ENCODE measurements at places on chromosomes 6 and 20. TPM values are rescaled to one million over a fixed set of nuclear protein-coding genes. Genes with fewer than 3 reads are reported as not detected.

Gene CST5
- total RNA-seq = not detected

DNA sequence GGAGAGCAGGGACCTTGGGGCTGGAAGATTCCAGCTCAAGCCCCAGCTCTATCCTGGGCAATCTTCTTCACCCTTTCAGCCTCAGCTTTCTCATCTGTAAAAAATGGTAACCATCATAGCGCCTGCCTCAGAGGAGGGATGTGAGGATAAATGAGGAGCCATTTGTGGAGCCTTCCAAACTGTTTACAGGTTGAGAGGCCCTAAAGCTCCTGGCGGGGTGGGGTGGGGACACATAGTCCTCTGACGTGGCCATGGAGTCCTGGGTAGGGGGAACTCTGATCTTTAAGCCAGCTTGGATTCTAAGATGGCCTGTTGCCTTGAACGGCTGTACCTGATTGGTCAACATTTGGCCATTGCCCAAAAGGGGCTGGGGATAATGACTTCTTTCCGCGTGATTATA lies 111.1 kb downstream of the TOX2 start:
- no peak overlapping the region for H3K27ac ChIP-seq
- H3K27me3 ChIP-seq = no peaks in the 10 kb centered on the region
- no peak overlapping the region for H3K4me3 ChIP-seq

DNA sequence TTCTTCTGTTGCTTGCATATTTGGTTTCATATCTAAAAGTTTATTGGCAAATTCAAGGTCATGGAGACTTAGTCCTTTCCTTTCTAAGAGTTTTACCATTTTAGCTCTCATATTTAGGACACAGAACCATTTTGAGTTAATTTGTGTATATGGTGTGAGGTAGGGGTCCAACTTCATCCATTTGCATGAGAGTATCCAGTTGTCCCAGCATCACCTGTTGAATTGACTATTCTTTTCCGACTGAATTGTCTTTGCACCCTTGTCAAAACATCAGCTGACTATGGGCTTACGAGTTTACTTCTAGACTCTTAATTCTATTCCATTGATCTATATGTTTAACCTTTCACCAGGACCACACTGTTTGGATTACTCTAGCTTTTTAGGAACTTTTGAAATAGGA lies 157.5 kb downstream of the RALGAPA2 start:
- no peaks in the 10 kb centered on the region for H3K4me1 ChIP-seq
- H3K36me3 ChIP-seq = no peaks in the 10 kb centered on the region
- no peak overlapping the region for H3K4me3 ChIP-seq
- no peak overlapping the region for H3K27ac ChIP-seq
- no peaks in the 10 kb centered on the region for H3K27me3 ChIP-seq

DNA sequence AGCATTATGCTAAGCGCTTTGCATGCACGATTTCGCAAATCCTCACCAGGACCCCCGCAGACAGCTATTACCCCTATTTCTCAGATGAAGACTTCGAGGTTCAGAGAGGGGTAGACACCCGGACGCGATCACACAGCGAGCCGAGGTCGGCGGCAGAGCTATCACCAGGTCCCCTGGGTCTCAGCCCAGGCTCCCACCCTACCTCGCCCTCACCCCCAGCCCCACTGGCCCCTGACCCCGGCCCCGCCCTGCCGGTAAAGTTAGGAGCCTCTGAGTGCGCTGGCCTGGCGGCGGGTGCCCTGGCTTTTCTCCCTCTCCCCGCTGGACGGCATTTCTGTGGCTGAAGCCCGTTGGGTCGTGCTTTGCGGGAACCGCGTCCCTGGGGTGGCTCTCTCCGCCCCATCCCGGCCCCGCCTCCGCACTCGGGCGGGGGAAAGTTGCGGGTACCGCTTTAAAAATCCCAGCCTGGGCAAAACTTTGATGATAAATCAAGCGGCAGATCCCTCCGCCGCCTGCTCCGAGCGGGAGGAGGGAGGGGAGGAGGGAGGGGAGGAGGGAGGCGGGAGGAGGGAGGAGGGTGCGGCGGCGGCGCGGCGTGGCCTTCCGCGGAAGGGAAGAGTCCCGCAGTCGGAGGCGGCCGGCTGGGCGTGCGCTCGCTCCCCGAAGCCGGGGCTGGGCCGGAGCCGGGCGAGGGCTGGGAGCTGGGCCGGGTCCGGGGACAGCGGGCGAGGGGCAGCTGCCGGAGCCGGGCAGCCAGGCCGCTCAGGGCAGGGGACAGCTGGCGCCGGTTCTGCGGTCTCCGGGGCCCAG lies at the start of gene VSTM2L:
VSTM2L (plus strand) TSS at position 624 of the 810 bp plus-strand sequence. CDS start 224 bp downstream, outside the sequence.
- H3K27me3 ChIP-seq = peaks cover 24% of the 10 kb centered on the region
- H3K36me3 ChIP-seq = no peaks in the 10 kb centered on the region
- peak within 1 kb of the TSS; percentile 48 for H3K4me3 ChIP-seq

DNA sequence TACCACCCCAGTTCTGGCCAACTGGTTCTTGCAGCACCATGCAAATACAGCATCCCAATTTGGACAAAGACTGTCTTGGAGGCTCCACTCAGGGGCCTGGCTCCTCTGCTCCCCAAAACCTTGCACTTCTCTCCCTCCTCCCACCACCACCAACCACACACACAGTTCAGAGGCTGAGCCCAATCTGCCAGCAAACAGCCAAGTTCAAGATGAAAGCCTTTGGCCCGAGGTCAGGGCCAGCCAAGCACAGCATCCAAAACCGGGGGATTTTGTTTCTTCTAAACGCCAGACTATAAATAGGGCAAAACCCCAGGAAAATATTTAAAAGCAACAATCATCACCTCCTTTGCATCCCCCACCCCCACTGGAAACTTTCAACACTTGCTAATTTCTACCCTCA lies 5.7 kb downstream of the KCNK5 start:
- no peak overlapping the region for H3K27ac ChIP-seq
- DNase-seq = no peak
- no peaks in the 10 kb centered on the region for H3K36me3 ChIP-seq
- H3K4me3 ChIP-seq = no peak overlapping the region

Gene JPH2
- 155 TPM for total RNA-seq

- H3K27me3 ChIP-seq = no peaks in the 10 kb centered on the region
- H3K4me1 ChIP-seq = no peaks in the 10 kb centered on the region
- H3K27ac ChIP-seq = no peak overlapping the region
- H3K4me3 ChIP-seq = no peak overlapping the region
Measured at GRCh38 chr20:49140411-49140810, 47.7 kb downstream of the STAU1 start.

DNA sequence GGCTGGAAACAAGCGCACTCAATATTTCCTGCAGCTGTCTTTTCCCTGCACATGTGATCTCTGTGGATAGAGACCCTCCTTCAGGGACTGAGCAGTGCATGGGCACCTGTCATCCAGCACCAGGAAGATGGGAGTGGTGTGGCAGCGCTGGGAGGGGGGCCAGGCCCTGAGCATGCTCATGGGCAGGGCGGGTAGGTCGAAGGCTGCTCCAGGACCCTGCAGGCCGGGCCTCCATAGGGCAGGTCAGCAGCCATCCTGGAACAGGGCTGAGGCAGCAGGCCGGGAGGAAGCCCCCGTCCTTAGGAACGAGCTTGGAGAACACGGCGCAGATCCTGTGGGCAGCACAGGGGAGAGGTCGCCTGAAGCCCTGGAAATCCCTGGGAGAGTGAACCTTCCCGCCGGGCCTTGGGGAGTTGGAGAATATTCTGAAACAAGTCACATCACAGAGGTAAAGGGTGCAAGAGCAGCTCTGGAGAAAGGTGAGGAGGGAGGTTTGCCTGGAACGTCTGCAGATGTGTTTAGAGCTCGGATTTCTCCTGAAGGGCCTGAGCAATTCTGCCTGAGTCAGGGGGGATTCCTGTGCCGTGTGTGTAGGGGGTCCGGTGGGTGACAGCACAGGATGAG lies 133.2 kb downstream of the SMOC2 start:
- DNase-seq = no peak
- H3K27me3 ChIP-seq = no peaks in the 10 kb centered on the region
- H3K4me3 ChIP-seq = no peak overlapping the region
- H3K4me1 ChIP-seq = peaks cover 5% of the 10 kb centered on the region
- H3K27ac ChIP-seq = no peak overlapping the region

Gene TREML1
- total RNA-seq = not detected

Gene ATP6V1G2
- 3.2 TPM for total RNA-seq

Gene METTL24
- 2.8 TPM for total RNA-seq

GRCh38 chr6:63805808-63806572 lies 170.4 kb downstream of the PHF3 start:
- DNase-seq = no peak
- H3K27me3 ChIP-seq = no peaks in the 10 kb centered on the region
- no peak overlapping the region for H3K4me3 ChIP-seq
- H3K4me1 ChIP-seq = peaks cover 29% of the 10 kb centered on the region
- no peaks in the 10 kb centered on the region for H3K36me3 ChIP-seq

- no peak overlapping the region for H3K4me3 ChIP-seq
- peak; percentile 20 for DNase-seq
- H3K4me1 ChIP-seq = no peaks in the 10 kb centered on the region
- peaks cover 3% of the 10 kb centered on the region for H3K36me3 ChIP-seq
- peak overlapping the region; percentile 61 for H3K27ac ChIP-seq
Measured at GRCh38 chr20:44979090-44979621, 12.8 kb downstream of the STK4 start.

Gene UBD
- total RNA-seq = not detected

GRCh38 chr6:121694801-121695251 lies 259.4 kb downstream of the GJA1 start:
- no peaks in the 10 kb centered on the region for H3K4me1 ChIP-seq
- no peak for DNase-seq
- no peak overlapping the region for H3K27ac ChIP-seq
- no peaks in the 10 kb centered on the region for H3K27me3 ChIP-seq
- no peak overlapping the region for H3K4me3 ChIP-seq

DNA sequence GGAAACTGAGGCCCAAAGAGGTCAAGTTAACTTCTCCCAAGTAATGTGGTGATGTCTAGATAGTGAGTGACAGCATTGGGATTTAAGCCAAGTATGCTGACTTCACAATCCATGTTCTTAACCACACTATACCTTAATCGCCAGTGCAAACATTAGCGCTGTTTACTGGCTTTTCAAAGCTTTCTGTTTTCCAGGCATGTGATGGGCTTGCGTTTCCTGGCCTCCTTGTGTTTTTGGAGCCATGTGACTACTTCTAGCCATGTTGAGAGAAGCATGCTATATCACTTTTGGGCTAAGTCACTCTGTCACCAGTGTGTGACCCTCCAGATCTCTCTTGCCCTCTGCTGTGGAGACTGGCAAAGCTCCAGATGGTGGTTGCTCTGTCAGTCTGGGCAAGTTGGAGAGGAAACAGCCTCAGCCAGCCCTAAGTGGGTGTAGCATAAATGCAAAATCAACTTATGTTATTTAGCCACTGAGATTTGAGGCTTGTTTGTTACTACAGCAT lies 76.9 kb downstream of the ANKRD6 start:
- DNase-seq = peak; percentile 36
- no peak overlapping the region for H3K4me3 ChIP-seq
- no peaks in the 10 kb centered on the region for H3K27me3 ChIP-seq
- H3K27ac ChIP-seq = no peak overlapping the region
- H3K36me3 ChIP-seq = no peaks in the 10 kb centered on the region

Data from heart left ventricle (tissue), 16 donors.